Heart right ventricle (tissue), 16 donors: ENCODE measurements at places on chromosomes 6 and 20. TPM values are rescaled to one million over a fixed set of nuclear protein-coding genes. Genes with fewer than 3 reads are reported as not detected.

DNA sequence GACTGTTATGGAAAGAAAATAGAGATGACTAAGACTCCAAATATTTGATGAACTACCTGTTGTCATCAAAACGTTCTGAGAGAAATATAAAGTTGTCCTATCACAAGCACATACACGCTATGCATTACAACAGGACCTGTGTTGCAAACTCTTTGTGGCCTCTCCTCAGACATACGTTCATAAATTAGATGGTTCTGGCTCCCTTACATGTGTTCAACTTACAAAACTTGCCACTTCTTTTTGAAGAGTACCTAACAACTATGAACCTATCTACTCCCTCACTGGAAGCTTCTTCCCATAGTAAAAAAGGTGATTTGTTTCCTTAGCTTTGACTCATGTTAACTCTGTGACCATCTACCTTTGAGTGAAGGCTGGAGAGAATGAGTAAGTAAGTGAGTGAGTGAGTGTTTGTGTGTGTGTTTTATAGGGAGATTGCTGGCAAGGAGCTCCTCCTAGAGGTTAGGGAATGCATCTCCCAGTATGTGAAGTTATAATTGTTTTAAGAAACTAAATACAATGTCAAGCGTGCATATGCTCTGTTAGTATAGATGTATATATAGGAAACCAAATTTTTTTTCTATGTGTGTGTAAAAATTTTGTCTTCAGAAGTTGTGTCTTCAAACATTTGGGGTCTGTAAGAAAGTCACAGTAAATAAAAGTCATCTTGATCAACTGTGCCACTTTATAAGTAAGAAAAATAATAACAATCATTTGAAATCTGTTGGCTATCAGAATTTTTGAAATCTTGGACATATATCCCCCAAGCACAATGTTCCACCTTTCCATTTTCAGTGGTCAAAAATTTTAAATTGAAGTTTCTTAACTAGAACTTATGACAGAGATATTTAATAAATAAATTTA lies 1211.1 kb upstream of the GJE1 start:
- H3K4me3 ChIP-seq: no peak overlapping the region
- H3K27me3 ChIP-seq: no peaks in the 10 kb centered on the region
- DNase-seq: no peak
- H3K36me3 ChIP-seq: no peaks in the 10 kb centered on the region
- no peak overlapping the region for H3K27ac ChIP-seq

- no peaks in the 10 kb centered on the region for H3K4me1 ChIP-seq
- H3K27ac ChIP-seq: no peak overlapping the region
- no peaks in the 10 kb centered on the region for H3K36me3 ChIP-seq
- peaks cover 6% of the 10 kb centered on the region for H3K27me3 ChIP-seq
- no peak for DNase-seq
Measured at GRCh38 chr6:10033223-10033829, 381.5 kb downstream of the TFAP2A start.

DNA sequence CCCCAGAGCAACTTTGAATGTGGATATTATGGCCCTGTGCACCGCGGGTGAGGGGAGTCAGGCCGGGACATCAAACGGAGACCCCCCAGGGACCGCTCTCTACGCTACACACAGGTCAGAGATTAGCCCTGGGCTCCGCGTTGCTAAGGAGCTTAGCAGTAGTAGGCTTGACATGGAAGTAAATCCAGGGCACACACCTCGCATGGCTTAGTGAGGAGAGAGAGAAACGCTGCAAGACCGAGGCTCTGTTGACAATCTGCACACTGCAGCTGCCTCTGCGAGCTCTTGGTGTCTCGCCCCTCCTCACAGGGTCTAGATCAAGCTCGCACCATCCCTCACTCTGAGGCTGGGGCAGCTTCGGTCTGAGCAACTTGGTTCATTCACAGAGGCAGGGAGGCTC lies 116.1 kb upstream of the CDH4 start:
- no peaks in the 10 kb centered on the region for H3K36me3 ChIP-seq
- DNase-seq: no peak
- H3K27me3 ChIP-seq: peaks cover 54% of the 10 kb centered on the region
- H3K27ac ChIP-seq: no peak overlapping the region
- no peak overlapping the region for H3K4me3 ChIP-seq
- H3K4me1 ChIP-seq: no peaks in the 10 kb centered on the region

DNA sequence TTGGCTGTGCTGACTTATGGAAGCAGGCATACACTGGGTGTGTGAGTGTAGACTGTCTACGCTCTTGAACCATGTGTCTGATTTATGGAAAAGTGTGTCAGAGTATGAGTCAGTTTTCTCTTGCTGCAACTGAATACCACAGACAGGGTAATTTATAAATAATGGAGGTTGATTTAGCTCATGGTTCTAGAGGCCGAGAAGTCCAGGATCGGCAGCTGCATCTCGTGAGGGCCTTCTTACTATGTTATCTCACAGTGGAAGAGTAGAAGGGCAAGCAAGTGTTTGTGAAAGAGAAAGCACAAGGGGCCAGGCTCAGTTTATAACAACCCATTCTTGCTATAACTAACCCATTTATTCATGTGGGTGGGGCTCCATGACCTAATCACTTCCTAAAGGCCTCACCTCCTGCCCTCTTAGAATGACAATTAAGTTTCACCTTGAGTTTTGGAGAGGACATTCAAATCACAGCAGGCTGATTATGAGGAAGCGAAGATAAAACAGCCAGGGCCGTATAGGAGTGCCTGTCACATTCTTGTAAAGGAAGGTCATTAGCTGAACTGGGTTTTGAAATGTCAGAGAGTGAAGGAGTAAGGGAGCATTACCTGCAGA lies 6.7 kb downstream of the GPR31 start:
- H3K27ac ChIP-seq: no peak overlapping the region
- H3K27me3 ChIP-seq: peaks cover 44% of the 10 kb centered on the region
- H3K4me1 ChIP-seq: no peaks in the 10 kb centered on the region

DNA sequence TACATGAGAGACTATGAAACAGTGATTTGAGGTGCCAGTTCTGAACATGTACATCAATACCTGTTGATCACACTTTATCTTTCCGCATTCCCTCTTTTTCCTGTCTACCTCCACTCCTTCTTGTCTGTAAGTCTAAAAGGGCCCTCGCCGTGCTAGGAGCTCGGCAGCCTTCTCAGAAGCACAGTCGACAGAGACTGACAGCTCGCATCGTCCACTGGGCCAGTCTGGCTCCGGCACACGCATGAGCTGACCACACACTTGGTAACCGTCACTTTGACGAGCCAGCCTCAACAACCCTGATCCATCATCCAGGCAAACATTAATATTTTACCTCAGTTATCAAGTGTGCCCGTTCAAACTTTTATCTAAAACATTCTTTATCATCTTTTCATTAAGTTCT lies 265.3 kb downstream of the TFAP2A start:
- no peaks in the 10 kb centered on the region for H3K36me3 ChIP-seq
- H3K4me3 ChIP-seq: no peak overlapping the region
- no peak overlapping the region for H3K27ac ChIP-seq
- no peaks in the 10 kb centered on the region for H3K4me1 ChIP-seq
- no peak for DNase-seq

DNA sequence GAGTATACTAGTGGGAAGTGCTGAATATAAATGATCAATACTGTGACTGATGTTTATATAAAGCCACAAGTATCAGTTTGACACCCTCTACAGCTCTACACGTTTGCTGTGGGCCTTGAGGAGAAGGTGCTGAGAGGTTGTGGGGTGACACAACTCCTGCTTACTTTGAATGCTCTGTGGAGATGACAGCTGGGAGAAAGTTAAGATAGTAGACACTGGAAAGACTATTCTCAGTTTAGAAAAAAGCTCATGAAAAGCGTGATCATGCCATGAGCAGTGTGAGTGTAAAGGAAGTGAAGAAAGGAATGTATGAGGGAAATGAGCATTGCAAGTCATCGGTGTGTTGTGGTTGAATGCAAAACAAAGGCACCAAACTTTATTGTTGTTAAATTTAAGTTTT lies 215.8 kb downstream of the UTRN start:
- no peaks in the 10 kb centered on the region for H3K36me3 ChIP-seq
- no peaks in the 10 kb centered on the region for H3K27me3 ChIP-seq
- H3K4me1 ChIP-seq: no peaks in the 10 kb centered on the region
- no peak overlapping the region for H3K4me3 ChIP-seq
- H3K27ac ChIP-seq: no peak overlapping the region

GRCh38 chr6:110996691-110997090 lies 14.9 kb downstream of the RPF2 start:
- no peak overlapping the region for H3K27ac ChIP-seq
- no peak overlapping the region for H3K4me3 ChIP-seq
- DNase-seq: no peak
- H3K36me3 ChIP-seq: peaks cover 97% of the 10 kb centered on the region
- H3K27me3 ChIP-seq: no peaks in the 10 kb centered on the region
- no peaks in the 10 kb centered on the region for H3K4me1 ChIP-seq

DNA sequence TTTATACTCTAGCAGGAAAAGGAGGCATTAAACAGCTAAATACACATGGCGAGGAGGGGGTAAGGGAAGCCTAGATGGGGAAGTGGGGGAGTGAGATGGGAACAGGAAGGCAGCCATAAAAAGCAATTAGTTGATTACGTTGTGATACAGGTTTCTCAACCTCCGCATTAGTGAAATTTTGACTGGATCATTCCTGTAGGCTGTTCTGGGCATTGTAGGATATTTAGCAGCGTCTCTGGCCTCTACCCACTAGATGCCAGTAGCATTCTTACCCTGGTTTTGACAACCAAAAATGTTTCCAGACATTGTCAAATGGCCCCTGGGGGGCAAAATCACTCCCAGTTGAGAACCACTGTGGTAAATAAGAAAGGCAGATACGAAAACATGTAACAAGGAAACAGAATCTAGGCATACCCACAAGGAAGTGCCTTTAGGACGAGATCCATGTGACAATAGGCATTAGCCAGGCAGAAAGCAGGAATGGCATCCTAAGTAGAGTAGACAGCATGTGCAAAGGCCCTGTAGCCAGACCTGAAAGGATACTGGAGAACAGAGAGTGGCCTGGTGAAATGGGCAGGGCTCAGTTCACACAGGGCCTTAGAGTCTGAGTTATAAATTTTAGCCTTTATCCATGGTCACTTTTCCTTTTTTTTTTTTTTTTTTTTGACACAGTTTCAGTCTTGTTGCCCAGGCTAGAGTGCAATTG lies 25.8 kb upstream of the PTPN1 start:
- DNase-seq: no peak
- peak overlapping the region; percentile 60 for H3K4me3 ChIP-seq
- peak overlapping the region; percentile 90 for H3K27ac ChIP-seq
- peaks cover 15% of the 10 kb centered on the region for H3K4me1 ChIP-seq

DNA sequence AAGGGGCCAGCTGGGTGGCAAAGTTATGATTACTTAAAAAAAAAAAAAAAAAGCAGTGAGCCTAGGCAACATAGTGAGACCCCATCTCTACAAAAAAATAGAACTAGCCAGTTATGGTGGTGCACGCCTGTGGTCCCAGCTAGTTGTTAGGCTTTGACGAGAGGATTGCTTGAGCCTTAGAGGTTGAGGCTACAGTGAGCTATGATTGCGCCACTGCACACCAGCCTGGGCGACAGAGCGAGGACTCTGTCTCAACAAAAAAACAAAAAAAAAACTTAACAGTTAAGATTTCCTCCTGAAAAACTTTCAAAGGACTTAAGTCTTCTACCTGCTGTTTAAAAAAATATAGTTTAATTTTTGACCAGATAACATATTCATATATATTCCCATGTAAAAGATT lies 2.4 kb downstream of the GTSF1L start:
- H3K36me3 ChIP-seq: no peaks in the 10 kb centered on the region
- no peaks in the 10 kb centered on the region for H3K27me3 ChIP-seq
- H3K27ac ChIP-seq: no peak overlapping the region

GRCh38 chr6:6790393-6790792 lies 201.9 kb downstream of the LY86 start:
- no peak overlapping the region for H3K4me3 ChIP-seq
- no peak for DNase-seq
- H3K36me3 ChIP-seq: no peaks in the 10 kb centered on the region
- H3K4me1 ChIP-seq: peaks cover 24% of the 10 kb centered on the region
- H3K27ac ChIP-seq: no peak overlapping the region
- H3K27me3 ChIP-seq: no peaks in the 10 kb centered on the region

Gene FBXO5
- total RNA-seq: 1.4 TPM

- no peak overlapping the region for H3K27ac ChIP-seq
- peaks cover 100% of the 10 kb centered on the region for H3K27me3 ChIP-seq
- H3K4me1 ChIP-seq: peaks cover 21% of the 10 kb centered on the region
- no peaks in the 10 kb centered on the region for H3K36me3 ChIP-seq
Measured at GRCh38 chr20:63009988-63010769, 3.4 kb upstream of the BHLHE23 start.

DNA sequence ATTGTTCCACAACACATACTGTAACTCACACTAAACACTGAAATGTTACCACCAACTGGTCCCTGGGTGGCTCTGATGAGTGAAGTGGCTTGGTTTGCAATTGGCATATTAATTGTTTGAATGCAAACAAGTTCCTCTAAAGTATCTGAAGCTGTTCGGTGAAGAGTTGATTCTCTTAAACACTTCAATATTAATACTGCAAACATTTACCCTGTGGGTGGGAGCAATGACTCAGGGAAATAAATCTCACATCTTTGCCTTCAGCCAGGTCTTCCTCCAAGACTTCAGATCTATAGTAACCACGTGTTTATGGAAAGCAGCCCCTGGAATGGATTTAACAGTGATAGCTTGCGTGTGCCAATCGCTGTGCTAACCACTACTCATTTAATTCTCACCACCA lies 176.0 kb downstream of the MAFB start:
- DNase-seq: no peak
- H3K36me3 ChIP-seq: no peaks in the 10 kb centered on the region
- no peak overlapping the region for H3K27ac ChIP-seq
- peaks cover 18% of the 10 kb centered on the region for H3K4me1 ChIP-seq

Gene EPHA7
- total RNA-seq: 2.8 TPM
